ENCODE measurements at places on chromosomes 5 and 9.
A peak's percentile ranks its signal among the peaks of the same experiment; 100 is the strongest.

GRCh38 chr5:101658433-101658832 is 637.7 kb downstream of the SLCO4C1 start:
- no peak for DNase-seq

- peak; percentile 41 for DNase-seq
Observed at GRCh38 chr5:55594671-55595070, 59.9 kb upstream of the PLPP1 start.

DNA sequence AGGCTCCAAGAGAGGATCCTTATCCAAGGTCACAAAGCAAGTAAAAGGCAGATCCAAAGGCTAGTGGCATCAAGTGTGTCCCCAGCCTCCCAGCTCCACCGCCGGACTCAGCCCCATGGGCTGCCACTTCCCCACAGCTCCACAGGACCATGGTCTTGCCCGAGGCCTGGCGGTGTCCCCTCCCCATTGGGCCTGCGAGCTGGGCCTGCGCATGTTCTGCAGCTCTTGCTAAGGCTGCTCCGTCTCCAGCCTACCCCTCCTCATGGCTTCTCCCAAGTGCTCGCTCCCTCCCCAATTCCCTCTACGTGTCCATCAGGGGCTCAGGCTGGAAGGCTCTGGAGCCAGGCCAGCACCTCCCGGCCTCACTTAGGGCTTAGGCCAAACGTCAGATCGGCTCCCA is 29.4 kb downstream of the DBH start:
- DNase-seq, result no peak

DNA sequence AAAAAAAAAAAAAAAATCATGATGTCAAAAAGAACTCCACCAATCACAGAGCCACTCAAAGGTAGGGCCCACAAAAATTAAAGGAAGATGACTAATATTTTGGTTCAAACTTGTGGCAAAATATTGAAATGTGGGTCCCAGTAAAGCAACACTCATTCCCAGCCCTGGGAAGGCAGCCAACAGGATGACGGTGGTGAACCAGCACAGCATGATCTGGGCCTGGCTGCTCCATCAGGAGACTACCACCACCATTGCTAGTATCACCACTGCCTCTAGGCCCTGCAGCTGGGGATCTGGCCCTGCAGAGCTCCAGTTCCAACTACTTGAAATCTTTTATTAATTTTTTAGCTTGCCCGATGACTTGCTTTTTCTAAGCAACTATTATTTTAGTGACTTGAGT is 206.8 kb upstream of the ITGA1 start:
- DNase-seq, result peak; percentile 67

- no peak for DNase-seq
Observed at GRCh38 chr9:113612828-113613227, 149.3 kb downstream of the RGS3 start.

DNA sequence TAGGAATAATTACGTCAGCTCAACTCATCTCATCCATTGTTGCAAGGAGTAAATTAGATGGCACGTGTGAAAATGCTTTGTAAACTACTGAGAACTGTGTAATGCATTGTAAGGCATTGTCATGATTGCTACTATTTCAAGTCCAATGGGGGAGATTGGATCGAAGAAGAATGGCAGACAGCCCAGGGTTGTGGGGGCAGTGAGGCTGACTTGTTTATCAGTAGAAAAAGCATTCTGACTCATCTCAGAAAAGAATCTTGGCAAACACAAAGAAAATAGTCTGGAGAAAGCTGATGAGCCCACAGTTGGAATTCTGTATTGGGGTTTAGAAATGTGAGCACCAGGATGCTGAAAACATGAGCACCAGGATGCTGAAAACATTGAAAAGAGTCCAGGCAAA is 28.0 kb upstream of the DAP start:
- DNase-seq, result peak; percentile 91

- DNase-seq, result no peak
Observed at GRCh38 chr5:150181766-150182545, 7.9 kb upstream of the SLC6A7 start.

- DNase-seq, result no peak
Observed at GRCh38 chr5:180208435-180209081, 453 bp downstream of the RASGEF1C start.

- DNase-seq, result no peak
Observed at GRCh38 chr9:121107029-121107428, 32.3 kb downstream of the CNTRL start.

DNA sequence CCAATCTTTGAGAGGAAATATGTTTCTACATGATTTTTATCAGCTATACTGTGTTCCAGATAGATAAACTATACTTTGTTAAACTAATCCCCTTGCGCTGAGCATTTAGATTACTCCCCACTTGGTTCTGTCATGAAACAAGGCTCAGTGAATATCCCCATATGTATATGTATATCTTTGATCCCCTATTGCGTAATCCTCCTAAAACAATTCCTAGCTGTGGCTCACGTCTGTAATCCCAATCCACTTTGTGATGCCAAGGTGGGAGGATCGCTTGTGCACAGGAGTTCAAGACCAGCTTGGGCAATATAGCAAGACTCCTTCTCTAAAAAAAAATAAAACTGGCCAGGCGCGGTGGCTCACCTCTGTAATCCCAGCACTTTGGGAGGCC is 2.7 kb downstream of the PHYHD1 start:
- DNase-seq, result no peak

GRCh38 chr9:101367323-101367722 is 17.5 kb downstream of the BAAT start:
- DNase-seq, result no peak

DNA sequence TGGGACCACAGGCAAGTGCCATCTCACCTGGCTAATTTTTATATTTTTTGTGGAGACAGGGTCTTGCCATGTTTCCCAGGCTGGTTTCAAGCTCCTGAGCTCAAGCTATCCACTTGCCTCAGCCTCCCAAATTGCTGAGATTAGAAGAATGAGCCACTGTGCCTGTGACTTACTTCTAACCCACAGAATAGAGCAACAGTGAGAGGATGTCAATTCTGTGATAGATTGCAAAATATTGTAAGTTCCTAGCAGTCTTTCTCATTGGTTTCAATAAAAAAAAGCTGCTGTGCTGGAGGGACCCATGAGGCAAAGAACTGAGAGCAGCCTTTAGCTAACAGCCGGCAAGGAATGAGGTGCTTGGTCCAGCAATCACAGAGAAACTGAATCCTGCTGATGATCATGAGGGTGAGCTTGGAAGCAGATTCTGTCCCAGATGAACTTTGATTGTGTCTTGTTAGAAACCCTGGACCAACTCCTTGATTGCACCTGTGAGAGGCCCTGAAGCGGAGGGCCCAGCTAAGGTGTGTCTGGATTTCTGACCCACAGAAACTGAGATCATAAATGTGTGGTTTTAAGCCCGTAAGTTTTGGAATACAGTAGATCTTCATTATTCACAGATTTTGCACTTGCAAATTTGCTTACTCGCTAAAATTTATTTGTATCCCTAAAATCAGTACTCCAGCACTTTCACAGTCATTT is 149.7 kb downstream of the GCNT1 start:
- no peak for DNase-seq

GRCh38 chr5:56525113-56525512 is 290.2 kb upstream of the MAP3K1 start:
- DNase-seq, result peak; percentile 31

DNA sequence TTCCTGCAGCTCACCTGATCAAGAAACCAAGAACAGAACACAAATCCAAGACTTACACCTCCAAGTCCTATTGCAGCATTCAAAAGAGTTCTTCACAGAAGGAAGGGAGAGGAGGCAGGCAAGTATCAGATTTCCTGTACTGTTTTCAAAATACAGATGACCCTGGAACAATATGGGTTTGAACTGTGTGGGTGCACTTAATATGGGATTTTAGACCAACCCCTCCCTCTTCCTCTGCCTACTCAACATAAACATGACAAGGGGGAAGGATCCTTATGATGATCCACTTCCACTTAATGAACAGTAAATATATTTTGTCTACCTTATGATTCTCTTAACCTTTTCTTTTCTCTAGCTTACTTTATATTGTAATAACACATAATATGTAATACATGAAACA is 104.6 kb downstream of the ELAVL2 start:
- DNase-seq, result no peak

GRCh38 chr5:40202814-40203440 is 476.8 kb upstream of the PTGER4 start:
- DNase-seq, result no peak

- DNase-seq, result no peak
Observed at GRCh38 chr9:134061019-134061687, 6.7 kb downstream of the BRD3 start.

- peak; percentile 22 for DNase-seq
Observed at GRCh38 chr5:38339446-38339845, 81.1 kb downstream of the EGFLAM start.

- no peak for DNase-seq
Observed at GRCh38 chr5:30866142-30866541, 327.3 kb upstream of the CDH6 start.

DNA sequence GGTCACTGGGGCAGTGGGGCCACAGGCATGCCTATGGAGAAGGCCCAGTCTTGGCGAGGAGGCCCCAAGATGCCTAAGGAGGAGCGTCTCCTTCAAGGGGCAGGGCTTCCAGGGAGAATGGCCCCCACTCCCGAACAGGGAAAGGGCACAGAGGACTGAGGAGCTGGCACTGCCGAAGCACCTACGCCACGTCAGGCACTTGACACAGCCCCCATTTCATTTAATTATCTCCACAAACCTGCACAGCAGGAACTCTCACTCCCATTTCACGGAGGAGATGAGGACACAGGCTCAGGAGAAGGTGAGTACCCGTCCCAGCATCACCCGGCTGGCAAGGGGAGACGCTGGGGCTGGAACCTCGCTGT is 26.0 kb downstream of the EGR1 start:
- no peak for DNase-seq

- DNase-seq, result no peak
Observed at GRCh38 chr5:171736976-171737891, 48.4 kb upstream of the SMIM23 start.

DNA sequence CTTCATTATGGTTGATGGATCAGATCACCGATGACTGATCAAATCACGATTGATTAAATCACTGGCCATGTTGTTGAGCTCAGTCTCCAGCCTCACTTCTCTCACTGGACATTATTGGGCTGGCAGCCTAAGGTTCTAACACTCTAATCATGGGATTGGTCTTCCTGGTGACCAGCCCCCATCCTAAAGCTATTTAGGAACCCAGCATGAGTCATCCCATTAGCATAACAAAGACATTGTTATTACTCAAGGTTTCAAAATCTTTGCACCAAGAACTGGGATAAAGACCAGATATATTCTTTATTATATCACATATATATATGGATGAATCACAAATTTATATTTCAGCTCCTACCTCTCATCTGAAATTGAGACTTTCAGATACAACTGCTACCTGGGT is 272.1 kb upstream of the IL12B start:
- DNase-seq, result peak; percentile 16
